ENCODE measurements at places on chromosomes 2 and 18.

DNA sequence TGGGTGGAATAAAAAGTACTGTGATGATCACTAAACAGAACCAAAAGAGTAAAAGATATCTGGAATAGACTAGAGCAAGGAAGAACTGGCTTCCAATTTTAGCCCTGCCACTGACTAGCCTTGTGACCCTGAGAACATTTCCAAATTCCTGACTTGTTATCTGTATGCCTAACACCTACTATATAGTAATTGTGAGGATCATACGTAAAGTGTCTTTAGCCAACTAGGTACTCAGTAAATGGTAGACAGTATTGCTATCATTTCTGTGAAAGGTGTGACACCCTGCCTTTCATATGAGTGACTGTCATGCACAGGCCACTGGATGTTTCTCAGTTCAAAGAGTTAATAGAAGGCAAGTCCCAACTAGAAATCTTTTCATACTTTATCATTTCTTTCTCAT lies 29.8 kb downstream of the CYTIP start:
- no peak for DNase-seq

- DNase-seq, result no peak
Measured at GRCh38 chr2:163799807-163800206, 64.0 kb upstream of the FIGN start.

- DNase-seq, result no peak
Measured at GRCh38 chr2:197131558-197131855, 179.1 kb downstream of the ANKRD44 start.

GRCh38 chr2:176099728-176100546 lies at the start of gene HOXD12:
TSS of gene HOXD12 (plus strand) at chr2:176099795. CDS start at chr2:176099802, 7 bp downstream.
- DNase-seq, result no peak

GRCh38 chr2:221480163-221480562 lies 91.9 kb downstream of the EPHA4 start:
- no peak for DNase-seq

DNA sequence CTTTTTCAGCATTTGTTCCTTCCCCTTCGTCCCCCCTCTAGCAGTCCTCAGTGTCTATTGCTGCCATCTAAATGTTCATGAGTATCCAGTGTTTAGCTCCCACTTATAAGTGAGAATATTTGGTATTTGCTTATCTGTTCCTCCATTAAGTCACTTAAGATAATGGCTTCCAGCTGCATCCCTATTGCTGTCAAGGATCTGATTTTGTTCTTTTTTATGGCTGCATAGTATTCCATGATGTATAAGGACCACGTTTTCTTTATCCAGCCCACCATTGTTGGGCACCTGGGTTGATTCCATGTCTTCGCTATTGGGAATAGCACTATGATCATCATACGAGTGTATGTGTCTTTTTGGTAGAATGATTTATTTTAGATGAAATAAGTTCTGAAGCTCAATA lies 166.9 kb upstream of the NCK2 start:
- no peak for DNase-seq
